Fibroblast of villous mesenchyme (primary cell): ENCODE measurements at places on chromosomes 5 and 9. TPM values are rescaled to one million over a fixed set of nuclear protein-coding genes. Genes with fewer than 3 reads are reported as not detected.

C5orf58 gene
- total RNA-seq: not detected in 2 replicates

SGCD gene
- total RNA-seq: 13.8 and 15.1 TPM in 2 replicates

SPINK13 gene
- not detected in 2 replicates for total RNA-seq

ENTPD8 gene
- under 0.01 TPM in 1 of 2 replicates, not detected in the other for total RNA-seq

DNM1 gene
- total RNA-seq: 15.5 and 36.1 TPM in 2 replicates

LURAP1L gene
- total RNA-seq: 38.0 and 49.0 TPM in 2 replicates

PCA3 gene
- total RNA-seq: under 0.01 TPM in 1 of 2 replicates, not detected in the other

EPB41L4A gene
- total RNA-seq: 0.64 and 0.86 TPM in 2 replicates

FRMD3 gene
- total RNA-seq: 0.64 and 0.86 TPM in 2 replicates

CYFIP2 gene
- total RNA-seq: 11.6 and 13.4 TPM in 2 replicates

PHF19 gene
- total RNA-seq: 27.1 and 35.8 TPM in 2 replicates

PDE8B gene
- total RNA-seq: 0.64 and 6.0 TPM in 2 replicates

PCDHGA3 gene
- total RNA-seq: 3.2 and 4.3 TPM in 2 replicates

KCNV2 gene
- not detected in 2 replicates for total RNA-seq

SPAAR gene
- total RNA-seq: not detected in 2 replicates

ORM2 gene
- not detected in 2 replicates for total RNA-seq

FOXD4L6 gene
- total RNA-seq: under 0.01 TPM in 1 of 2 replicates, not detected in the other

PDZD2 gene
- 0.97 and 2.6 TPM in 2 replicates for total RNA-seq

TXNDC8 gene
- total RNA-seq: not detected in 2 replicates

GTF3C4 gene
- total RNA-seq: 18.4 and 22.9 TPM in 2 replicates

TLE4 gene
- total RNA-seq: 48.3 and 79.0 TPM in 2 replicates

HAND1 gene
- not detected in 2 replicates for total RNA-seq

NR5A1 gene
- not detected in 2 replicates for total RNA-seq

SARDH gene
- 5.5 and 6.0 TPM in 2 replicates for total RNA-seq

FAM78A gene
- under 0.01 and 0.43 TPM in 2 replicates for total RNA-seq

ELAVL2 gene
- total RNA-seq: not detected in 2 replicates

BASP1 gene
- 126 and 127 TPM in 2 replicates for total RNA-seq

ABITRAM gene
- 6.8 and 9.9 TPM in 2 replicates for total RNA-seq

IFNK gene
- not detected in 2 replicates for total RNA-seq

FAT2 gene
- total RNA-seq: under 0.01 TPM in 1 of 2 replicates, not detected in the other

OBP2B gene
- not detected in 2 replicates for total RNA-seq

FBXL7 gene
- 10.6 and 11.2 TPM in 2 replicates for total RNA-seq

GFRA3 gene
- not detected in 2 replicates for total RNA-seq

TCF7 gene
- under 0.01 and 0.97 TPM in 2 replicates for total RNA-seq

GRM6 gene
- not detected in 2 replicates for total RNA-seq

F2RL2 gene
- total RNA-seq: 29.8 and 43.2 TPM in 2 replicates

UBE2R2 gene
- 20.3 and 20.6 TPM in 2 replicates for total RNA-seq

LHX2 gene
- total RNA-seq: not detected in 2 replicates

C6 gene
- not detected in 2 replicates for total RNA-seq
